ENCODE measurements at places on chromosomes 4 and X. TPM values are rescaled to one million over a fixed set of nuclear protein-coding genes. Genes with fewer than 3 reads are reported as not detected.

DNA sequence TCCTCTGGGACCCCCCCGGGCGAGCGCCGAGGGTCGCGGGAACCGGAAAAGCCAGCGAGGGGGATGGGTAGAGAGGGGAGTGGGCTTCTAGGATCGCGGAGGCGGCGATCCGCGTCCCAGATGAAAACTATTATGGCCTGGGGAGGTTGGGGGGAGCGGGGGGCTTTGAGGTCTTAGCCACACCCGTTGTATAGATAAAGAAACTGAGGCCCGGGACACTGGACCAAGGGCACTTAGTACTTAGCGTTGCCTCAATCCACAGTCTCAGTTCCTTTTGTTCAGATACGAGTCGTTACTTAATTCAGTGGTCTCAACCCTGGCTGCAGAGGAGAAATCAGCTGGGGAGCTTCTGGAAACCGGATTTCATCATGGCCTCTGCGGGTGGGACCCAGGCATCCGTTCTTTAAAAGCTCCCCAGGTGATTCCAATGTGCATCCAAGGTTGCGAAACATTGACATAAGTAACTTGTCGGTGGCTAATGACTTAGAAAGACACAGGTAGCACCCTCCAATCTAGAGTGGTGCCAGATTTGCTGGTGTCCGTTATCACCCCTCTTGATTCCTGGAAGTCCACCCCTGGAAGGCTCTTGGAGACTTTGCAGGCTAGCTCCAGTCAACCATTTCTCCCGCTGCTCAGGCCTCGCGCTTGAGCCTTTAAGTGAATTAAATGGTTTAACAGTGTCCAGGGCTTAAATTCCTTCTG is 90.7 kb downstream of the GEMIN8 start:
- DNase-seq: no peak

GRCh38 chr4:174600391-174600790 is 78.1 kb upstream of the HPGD start:
- peak; percentile 80 for DNase-seq

GRCh38 chrX:356385-357034 is 30.2 kb downstream of the PPP2R3B start:
- DNase-seq: no peak

Gene TMPRSS11D
- 15.1 TPM for total RNA-seq

GRCh38 chr4:10577018-10577417 is 107.5 kb downstream of the CLNK start:
- DNase-seq: no peak

Gene STATH
- total RNA-seq: not detected

DNA sequence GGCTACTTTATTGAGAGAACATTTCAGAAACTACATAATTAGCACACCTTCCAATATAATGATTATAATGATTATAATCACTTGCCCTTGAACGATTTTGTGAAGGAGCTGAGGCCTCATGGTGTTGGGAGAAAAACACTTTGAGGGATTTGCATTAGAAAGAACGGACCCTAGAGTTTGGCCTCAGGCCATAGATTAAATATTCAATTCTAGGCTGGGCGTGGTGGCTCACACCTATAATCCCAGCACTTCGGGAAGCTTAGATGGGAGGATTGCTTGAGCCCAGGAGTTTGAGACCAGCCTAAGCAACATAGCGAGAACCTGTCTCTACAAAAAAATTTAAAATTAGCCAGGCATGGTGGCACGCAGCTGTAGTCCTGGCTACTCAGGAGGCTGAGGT is 12.9 kb upstream of the PRKG2 start:
- DNase-seq: no peak

GRCh38 chr4:26273616-26273980 is 47.2 kb upstream of the RBPJ start:
- DNase-seq: no peak

- no peak for DNase-seq
Measured at GRCh38 chr4:68324519-68325262, 25.2 kb downstream of the YTHDC1 start.

DNA sequence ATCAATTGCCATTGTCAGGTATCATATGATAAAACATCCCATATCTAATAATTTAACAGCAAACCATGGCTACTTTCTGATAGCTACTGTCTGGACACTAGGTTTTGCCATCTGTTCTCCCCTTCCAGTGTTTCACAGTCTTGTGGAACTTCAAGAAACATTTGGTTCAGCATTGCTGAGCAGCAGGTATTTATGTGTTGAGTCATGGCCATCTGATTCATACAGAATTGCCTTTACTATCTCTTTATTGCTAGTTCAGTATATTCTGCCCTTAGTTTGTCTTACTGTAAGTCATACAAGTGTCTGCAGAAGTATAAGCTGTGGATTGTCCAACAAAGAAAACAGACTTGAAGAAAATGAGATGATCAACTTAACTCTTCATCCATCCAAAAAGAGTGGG is 7.0 kb downstream of the NPY5R start:
- peak; percentile 52 for DNase-seq

- DNase-seq: peak; percentile 15
Measured at GRCh38 chr4:121555315-121556107, 141.3 kb downstream of the ANXA5 start.

DNA sequence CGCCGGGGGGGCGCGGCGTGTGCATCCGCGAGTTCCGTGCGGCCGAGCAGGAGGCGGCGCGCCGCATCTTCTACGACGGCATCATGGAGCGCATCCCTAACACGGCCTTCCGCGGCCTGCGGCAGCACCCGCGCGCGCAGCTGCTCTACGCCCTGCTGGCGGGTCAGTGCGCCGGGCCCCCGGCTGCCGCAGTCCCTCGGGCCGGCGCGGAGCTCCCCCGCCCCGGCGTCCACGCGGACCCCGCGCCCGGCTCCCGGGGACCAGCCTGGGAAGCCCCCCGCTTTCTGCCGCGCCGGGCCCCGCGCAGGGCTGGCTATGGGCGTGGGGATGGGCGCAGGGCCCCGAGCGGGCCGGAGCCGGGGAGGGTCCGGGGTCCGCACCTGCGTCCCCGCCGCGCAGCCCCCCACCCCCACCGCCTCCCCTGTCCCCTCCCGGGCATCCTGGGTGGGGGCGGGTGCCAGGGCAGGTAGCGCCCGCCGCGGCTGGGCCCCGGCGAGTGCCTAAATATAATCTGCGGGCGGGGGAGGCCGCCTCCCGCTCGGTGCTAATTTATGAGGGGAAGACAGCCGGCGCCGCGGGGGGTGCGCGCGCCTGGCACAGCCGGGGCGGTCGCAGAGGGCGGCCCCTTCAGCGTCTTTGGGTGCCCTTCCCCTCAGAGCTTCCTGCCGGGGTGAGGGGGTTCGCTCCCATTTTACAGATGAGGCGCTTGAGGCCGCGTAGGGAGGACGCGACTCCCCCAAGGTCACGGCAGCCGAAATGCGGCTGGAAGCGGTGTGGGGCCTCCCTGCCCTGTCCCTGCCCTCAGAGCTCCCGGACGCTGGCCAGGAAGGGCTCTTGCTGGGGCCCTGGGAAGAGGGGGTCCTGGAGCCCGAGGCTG is 837 bp downstream of the NAT8L start:
- no peak for DNase-seq

Gene FAM156B
- 6.8 TPM for total RNA-seq

DNA sequence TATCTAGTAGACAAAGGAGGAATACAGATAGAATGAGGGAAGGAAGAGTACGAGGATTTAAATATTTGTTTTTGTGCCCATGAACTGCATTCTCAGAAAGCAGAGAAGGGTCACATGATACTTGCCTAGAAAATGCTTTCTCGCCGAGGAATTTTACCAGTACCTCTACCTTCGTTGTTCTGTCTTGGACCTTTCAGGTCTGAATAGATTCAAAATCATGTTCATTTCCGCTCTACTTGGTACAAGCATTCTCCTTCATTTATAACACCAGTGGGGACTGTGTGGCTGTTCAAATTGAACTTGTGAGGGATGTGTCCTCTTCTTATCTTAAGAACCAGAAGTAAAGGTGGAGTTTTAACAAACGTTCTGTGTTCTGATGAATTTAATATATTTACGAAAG is 1.9 kb downstream of the USP38 start:
- peak; percentile 25 for DNase-seq

Gene PROM1
- 0.26 TPM for total RNA-seq

GRCh38 chr4:166422475-166422874 is 549.4 kb downstream of the TLL1 start:
- peak; percentile 74 for DNase-seq

Gene GLUD2
- 0.53 TPM for total RNA-seq

- DNase-seq: no peak
Measured at GRCh38 chrX:72073633-72074032, 58.1 kb downstream of the RTL5 start.

DNA sequence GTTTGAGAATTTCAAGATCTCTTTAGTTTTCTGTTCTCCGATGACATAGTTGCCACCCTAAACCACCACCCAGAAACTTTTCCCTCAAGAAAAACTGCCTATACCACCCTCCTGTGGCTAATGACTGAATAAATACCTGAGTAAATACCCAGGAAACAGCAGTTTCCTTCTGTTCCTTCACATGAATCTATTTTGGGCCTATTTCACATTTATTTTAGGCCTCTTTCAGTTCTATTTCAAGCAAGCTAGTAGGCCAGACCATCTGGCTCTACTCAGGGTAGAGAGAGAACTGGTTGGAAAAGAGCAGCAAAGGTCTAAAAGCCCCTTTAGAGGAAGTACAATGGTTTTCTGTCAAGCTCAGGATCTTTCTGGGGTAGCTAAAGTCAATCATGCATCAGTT is 23.4 kb downstream of the ARHGEF9 start:
- no peak for DNase-seq

- DNase-seq: no peak
Measured at GRCh38 chrX:20267931-20268701, 1.4 kb upstream of the RPS6KA3 start.

DNA sequence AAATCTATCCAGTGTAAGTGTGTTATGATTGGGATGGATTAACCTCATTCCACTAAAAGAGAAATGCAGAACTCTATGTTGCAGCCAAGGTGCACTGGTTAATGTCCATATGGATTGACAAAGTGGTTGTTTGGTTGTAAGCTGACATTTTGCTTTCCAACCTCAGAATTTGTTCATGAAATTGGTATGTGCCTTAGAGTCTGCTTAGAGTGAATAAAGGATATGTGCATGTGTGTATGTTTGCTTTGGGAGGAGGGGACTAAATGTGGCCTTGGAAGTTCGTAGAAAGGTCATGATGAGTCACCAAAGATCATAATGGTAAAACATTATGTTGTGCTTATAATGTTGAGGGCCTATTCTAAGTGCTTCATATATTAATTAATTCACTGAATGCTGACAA is 44.1 kb upstream of the MBNL3 start:
- peak; percentile 25 for DNase-seq

DNA sequence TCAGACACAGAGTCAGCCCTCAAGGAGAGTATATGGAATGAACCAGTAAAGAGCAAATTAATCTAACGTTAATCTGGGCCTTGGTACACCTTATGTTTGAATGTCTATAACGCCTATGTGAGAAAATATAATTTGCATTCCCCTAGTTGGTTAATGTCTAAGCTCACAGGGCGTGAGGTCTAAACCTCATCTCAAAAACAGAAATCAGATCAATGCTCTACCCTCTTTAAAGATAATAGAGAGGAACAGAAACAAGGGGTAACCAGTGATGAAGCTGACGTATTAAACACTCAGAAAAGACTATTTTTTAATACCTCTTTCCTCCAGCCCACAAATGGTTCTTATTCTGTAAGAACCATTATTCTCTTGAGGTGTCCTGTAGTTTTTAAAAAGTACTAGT is 369.2 kb upstream of the NOCT start:
- no peak for DNase-seq

Gene GAGE1
- total RNA-seq: not detected

GRCh38 chrX:39894683-39895082 is 203.1 kb downstream of the BCOR start:
- no peak for DNase-seq

Gene ACTRT1
- not detected for total RNA-seq

Gene MAGED4B
- total RNA-seq: 1.6 TPM

Gene HTN3
- total RNA-seq: not detected

DNA sequence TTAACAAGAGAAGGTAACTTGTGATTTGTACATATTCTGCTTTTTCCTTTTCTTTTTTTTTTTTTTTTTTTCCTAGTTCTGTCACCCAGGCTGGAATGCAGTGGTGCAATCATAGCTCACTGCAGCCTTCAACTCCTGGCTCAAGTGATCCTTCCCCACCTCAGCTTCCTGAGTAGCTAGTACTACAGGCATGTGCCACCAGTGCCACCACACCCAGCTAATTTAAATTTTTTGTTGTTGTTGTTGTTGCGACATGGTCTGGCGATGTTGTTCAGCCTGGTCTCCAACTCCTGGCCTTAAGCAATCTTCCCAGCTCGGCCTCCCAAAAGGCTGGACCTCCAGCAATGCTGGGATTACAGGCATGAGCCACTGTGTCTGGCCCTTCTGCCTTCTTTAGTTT is 1.5 kb upstream of the TACR3 start:
- DNase-seq: no peak

Gene GRPR
- total RNA-seq: not detected

GRCh38 chrX:72340626-72341025 is 34.9 kb upstream of the CITED1 start:
- DNase-seq: no peak

DNA sequence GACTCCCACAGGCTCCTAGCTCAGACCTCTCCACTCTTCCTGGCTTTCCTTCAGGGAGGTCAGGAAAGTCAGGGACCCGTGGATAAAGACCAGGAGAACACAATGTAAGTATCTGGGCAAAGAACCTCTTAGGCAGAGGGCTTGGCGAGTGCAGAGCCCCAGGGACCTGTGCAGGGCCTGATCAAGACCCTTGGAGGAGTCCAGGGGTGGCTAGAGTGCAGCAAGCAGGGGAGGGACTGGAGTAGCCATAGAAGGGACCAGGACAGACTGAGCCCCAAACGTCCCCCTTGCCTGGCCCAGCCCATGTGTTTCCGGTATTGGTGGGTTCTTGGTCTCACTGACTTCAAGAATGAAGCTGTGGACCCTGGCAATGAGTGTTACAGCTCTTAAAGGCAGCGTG is 5.9 kb upstream of the TNIP2 start:
- DNase-seq: no peak

Gene MED12
- 16.3 TPM for total RNA-seq

Gene SLC49A3
- total RNA-seq: 1.7 TPM

DNA sequence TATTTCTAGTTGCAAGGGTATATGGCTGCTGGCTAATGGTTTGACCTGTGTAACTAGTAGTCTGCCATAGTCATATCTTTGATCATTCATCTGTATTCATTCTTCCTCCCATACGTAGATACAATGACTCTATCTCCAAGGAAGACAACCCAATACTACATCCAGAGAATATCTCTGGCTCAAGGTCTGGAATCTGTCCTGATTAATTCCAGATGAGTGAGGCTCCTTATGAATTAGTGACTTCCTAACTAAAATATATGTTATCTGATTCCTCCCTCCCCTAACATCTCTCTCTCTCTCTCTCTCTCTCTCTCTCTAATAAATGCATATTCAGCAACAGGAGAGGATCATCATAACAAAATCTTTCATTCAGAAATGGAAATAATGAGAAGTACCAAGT is 641.5 kb downstream of the FAT4 start:
- DNase-seq: no peak
